ENCODE measurements at places on chromosomes 6 and 20.

DNA sequence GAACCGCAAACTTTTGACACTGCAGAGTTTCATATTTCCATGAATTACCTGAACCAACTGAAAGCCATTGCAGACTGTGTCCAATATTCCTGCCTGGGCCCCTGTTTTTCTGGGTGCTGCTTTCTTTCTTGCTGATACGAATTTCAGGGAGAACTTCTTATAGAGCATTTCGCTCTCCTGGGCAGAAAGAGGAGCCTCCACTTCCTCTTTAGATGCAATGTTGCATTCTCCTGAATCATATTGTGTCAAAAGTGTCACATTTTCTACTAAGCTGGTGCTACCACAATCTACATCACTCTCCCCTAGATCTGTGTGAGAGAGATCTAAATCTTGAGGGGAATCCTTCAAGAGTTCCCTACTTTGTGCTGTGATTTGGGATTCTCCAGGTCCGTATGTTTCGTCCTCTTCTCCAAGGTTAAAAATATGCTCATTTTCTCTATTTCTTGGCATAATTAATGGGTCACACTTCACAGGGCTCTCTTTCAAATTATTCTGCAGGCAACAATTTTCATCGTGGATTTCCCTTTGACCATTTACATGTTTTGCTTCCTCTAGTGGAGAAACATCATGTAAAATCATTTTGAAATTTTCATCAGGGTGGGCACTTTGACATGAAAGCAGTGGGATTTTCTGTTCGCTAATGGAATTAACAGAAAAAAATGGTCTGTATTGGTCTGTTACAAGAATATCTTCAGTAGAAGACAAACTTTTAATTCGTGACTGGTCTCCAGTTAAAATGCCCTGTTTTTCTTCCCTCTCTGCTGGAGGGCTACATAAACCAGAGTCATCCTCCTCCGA is 102.3 kb downstream of the DST start:
- DNase-seq = no peak

DNA sequence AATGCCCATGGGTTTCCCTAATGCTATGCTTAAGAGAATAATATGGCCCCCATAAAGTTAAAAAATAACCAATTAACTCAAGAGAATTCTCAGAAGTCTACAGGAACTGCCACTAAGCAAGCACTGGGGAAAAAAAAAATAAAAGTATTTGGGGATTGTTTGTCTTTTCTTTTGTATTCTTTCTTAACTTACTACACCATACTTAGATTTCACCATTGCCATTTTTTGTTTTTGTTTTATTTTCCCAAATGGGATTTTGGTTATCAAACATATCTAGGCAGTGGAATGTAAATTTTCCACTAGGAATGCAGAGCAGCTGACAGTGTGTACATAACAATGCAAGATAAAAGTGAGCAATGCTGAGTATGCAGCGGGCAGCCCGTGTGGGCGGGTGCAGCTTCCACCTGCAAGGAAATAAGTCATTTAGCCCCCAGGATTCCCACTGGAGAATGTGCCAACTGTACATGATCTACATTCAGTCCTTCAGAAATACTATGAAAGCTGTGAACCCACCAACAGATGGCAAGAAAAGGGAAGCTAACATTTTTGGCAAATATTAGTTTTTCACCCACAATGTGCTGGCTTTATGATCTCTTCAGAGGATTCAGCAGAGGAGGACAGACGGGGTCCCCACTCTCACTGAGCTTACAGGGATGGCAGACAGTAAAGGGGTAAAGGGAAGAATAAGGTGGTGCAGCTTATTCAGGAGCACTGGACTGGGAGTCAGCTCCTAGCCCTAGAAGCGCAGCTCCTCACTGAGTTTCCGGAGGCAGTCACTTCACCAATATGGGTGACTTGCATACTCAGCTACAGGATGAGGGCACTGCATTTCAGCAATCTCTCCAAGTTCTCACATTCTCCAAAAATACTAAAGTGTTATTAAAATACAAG is 44.4 kb downstream of the DCDC2 start:
- DNase-seq = peak; percentile 17

DNA sequence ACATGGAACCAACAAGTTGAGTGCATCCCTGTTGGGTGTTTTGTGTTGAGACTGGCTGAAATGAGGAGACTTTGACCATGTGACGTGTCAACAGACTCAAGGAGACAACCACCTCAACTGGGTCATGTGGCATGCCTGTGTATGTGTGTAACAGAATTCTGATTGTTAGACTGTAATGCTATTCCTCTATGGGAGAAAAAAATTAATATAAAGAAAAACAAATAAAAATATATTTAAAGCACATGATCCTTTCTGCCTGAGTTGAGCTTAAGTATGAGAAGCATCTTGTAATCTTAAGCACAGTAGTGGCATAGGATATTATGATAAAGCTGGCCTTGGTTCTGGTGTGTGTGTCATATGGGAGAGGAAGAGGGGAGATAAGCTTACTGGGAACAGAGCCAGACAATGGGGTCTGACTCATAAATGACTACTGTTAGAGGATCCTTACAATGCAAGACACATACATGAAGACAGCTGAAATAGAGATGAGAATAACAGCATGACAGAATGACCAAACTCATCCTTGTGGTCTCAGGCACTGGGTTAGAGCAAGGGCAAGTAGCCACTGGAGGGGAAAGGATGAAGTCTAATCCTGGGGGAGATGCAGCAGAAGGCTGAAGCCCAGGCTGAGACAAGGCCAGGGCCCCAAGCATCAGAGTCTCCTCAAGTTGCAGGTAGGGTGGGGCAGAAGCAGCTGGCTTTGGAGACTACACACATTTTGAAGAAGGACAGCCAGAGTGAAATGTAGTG is 9.2 kb downstream of the TP53INP2 start:
- DNase-seq = peak; percentile 96

GRCh38 chr6:139738801-139739455 is 364.5 kb upstream of the CITED2 start:
- no peak for DNase-seq

DNA sequence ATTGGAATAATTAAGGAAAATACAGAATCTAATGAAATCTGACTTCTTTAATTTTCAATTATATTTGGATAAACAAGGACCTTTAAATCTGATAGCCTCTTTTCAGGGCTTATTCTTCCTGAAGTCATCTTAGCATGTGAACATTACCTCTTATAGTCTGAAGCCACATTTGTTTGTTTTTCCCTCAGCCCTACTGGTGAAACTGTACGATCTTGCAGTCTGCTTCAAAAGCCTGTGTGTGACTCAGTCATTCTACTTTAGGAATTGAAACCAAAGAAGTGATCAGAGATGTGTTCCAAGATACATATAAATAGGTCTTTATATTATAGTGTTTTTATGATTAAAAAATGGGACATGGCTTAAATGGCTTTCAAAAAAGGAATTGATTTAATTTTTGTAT is 67.5 kb downstream of the MACROD2 start:
- no peak for DNase-seq

- DNase-seq = no peak
Observed at GRCh38 chr20:50032955-50033666, 50.3 kb downstream of the SNAI1 start.

- DNase-seq = no peak
Observed at GRCh38 chr20:45920462-45921336, 8.7 kb upstream of the PLTP start.

- no peak for DNase-seq
Observed at GRCh38 chr20:3785240-3786125, 1.1 kb downstream of the CENPB start.

GRCh38 chr20:31678389-31679356 is 41.0 kb downstream of the COX4I2 start:
- no peak for DNase-seq

GRCh38 chr6:130831607-130832006 is 4.4 kb downstream of the SMLR1 start:
- DNase-seq = no peak

DNA sequence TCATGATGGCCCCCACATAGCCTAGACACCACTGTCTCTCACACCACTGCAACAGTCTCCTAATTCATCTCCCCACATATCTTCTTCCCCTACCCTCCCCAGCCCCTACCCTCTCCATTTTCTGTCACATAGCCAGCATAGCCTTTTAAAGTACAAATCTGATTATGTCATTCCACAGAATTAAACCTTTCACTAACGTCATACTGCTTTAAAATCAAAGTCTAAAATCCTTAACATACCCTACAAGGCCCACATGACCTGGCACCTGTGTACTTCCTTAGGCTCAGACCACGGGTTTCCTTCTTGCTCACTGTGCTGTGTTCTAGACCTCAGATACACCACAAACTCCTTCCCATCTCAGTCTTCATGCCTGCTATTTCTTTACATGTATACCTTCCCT is 5.9 kb downstream of the OSTM1 start:
- DNase-seq = no peak

DNA sequence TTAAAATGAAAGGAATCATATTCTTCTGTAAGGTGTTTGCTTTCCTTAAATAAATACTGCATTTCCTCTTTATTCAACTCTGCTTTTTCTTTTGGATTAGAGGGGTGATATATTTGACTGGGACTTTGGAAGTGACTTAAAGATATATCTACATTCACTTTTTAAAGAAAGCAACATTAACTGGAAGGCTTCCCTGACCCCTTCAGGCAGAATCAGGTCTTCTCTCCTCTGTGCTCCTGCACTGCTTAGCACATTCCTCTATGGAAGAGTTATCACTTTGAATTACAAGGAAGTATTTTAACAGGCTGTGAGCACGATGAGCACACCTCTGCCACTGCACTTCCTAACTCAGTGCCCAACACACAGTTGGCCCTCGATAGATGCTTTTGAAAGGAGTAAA is 59.2 kb upstream of the POU3F2 start:
- DNase-seq = no peak

- no peak for DNase-seq
Observed at GRCh38 chr20:18956890-18957289, 143.3 kb downstream of the SCP2D1 start.

DNA sequence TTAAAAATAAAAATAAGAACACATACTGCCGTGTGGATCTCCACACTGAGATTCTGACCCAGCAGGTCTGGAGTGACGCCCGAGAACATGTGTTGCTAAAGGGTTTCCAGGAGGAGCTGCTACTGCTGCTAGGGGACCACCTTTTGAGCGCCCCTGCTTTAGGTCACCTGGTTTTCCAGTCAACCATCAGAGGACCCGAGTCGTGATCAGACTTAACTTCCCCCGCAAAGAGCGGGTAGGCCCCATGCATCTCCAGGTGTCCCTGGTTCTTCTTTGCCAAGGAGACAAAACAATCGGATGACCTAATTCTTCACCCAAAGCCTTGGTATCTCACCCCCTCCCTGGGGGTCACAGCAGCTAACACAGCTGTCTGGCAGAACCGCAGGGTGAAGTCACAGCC is 51.1 kb upstream of the STX16 start:
- no peak for DNase-seq

GRCh38 chr6:32852844-32853540 is 512 bp downstream of the TAP1 start:
- DNase-seq = peak; percentile 50

- no peak for DNase-seq
Observed at GRCh38 chr20:42721923-42722322, 467.8 kb downstream of the PTPRT start.

DNA sequence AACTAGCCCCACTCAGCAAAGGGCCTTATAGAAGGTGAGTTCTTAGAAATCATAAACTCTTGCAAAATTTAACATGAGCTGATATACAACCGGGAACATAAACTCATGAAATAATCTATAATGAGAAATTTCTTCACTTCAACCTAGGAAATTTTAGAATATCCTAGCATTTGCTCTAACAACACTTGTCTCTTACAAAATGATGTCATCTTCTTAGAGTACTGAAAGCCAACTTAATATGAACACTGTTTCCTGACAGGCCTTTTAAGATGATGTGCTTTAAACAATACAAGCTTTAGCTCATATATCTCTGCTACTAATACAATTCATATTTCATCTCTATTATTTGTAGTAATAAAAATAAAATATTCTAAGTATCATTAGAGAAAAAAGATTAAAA is 932 bp downstream of the PACRG start:
- no peak for DNase-seq

- DNase-seq = no peak
Observed at GRCh38 chr20:7094438-7094997, 327.0 kb downstream of the BMP2 start.

DNA sequence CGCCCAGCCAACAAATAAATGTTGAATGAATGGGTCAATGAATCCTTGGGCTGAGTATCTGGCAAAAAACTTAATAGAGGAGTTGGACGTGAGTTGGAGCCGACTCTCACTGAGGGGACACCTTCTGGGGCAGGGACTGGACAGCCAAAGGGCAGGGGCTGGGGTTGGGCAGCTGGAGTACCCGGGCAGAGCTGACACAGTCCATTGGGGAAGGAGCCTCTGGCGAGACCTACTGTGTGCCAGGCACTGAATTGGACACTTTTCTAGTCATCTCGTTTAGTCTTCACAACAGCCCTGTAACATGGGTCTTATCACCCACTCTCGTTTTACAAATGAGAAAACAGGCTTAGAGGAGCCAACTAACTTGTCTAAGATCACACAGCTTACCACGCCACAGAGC is 4.7 kb upstream of the MAPK13 start:
- DNase-seq = no peak

GRCh38 chr20:62366370-62367135 is 559 bp downstream of the LAMA5 start:
- DNase-seq = no peak

- no peak for DNase-seq
Observed at GRCh38 chr6:159193923-159194322, 24.7 kb downstream of the FNDC1 start.

DNA sequence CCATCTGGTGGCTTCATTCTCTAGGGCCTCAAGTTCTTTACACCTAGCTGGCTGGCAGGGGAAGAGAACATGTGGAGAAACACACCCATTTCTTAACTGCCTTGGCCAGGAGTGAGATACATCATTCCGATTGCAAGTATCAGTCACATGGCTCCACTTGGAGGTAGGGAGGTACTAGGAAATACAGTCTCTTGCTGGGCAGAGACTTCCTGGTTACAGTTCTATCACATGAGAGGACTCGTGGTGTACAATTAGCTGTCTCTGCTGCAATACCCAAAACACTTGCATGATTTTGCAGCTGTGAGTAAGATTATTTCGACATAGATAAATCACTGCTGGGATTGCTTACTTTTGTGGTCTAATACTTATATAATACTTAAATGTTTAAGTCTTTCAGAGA is 51.1 kb downstream of the GTF2H5 start:
- DNase-seq = peak; percentile 39

GRCh38 chr20:4156411-4156810 is 141.1 kb upstream of the RNF24 start:
- DNase-seq = no peak

GRCh38 chr6:16199804-16200203 is 38.6 kb upstream of the GMPR start:
- DNase-seq = no peak

DNA sequence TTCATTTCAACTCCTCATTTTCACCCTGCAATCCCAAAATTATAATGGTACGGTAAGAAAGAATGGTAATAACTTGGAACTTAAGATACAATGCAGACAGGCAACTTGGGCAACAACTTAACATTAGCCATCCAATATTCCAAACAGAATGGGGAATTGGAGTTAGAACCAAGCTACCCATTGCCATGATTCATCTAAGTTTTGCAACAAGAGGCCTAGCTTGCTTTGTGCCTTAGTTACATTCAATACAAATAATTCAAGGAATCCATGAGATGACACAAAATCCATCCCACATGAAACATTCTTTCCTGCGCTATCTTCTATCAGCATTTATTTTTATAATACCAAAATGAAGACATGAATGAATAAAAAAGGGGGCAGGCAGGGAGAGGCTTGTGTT is 28.4 kb downstream of the DCDC2 start:
- no peak for DNase-seq

- DNase-seq = no peak
Observed at GRCh38 chr6:23412770-23413169, 713.2 kb upstream of the NRSN1 start.

- no peak for DNase-seq
Observed at GRCh38 chr6:34982424-34982852, 93.4 kb downstream of the ANKS1A start.

- DNase-seq = no peak
Observed at GRCh38 chr6:118495485-118496280, 52.4 kb upstream of the PLN start.
